ENCODE measurements at places on chromosomes 6 and 20.

DNA sequence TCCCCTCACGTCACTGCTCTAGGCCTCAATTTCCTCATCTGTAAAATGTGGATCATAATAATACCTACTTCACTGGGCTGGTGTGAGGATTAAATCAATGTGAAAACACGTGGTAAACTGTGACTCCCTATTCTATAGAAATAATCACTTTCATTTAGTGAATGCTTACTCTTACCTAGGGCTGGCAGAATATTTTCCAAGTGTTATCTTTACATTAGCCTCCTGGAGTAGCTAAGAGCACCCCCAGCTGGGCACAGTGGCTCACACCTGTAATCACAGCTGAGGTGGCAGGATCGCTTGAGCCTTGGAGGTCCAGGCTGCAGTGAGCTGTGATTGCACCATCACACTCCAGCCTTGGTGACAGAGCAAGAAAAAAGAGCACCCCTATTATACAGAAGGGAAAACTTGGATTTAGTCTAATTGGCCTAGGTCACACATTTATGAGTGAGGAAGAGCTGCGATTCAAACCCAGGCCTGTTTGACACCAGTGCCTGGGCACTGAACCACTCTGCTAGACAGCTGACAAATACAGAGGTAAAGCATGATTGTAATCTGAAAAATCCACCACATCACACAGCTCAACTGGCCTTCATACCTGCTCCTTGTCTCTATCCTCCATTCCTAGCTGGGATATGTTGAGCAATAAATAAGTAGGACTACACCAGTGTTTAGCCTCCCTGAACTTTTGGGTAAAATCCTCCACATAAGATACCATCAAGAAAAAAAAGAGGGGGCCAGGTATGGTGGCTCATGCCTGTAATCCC, 1.4 kb upstream of the SNTA1 start:
- DNase-seq, result no peak

DNA sequence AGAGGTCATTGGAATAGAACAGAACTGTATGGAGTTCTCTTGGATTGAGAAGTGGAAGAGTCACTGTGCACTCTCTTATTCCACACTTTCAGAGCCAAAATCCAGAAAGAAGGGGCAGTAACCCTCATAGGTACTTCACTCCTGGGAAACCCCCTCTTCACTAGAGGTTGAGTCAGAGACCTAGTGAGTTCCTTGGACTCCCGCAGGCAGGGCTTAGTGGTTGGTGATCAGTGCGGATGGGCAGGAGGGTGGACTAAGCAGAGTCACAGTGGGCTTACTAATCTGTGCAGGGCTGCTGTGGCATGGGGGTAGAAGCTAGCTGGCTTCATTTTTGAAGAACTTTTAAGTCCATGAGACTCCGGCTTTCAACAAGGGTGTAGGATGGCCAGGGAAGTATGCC, 95.0 kb upstream of the MLN start:
- no peak for DNase-seq

DNA sequence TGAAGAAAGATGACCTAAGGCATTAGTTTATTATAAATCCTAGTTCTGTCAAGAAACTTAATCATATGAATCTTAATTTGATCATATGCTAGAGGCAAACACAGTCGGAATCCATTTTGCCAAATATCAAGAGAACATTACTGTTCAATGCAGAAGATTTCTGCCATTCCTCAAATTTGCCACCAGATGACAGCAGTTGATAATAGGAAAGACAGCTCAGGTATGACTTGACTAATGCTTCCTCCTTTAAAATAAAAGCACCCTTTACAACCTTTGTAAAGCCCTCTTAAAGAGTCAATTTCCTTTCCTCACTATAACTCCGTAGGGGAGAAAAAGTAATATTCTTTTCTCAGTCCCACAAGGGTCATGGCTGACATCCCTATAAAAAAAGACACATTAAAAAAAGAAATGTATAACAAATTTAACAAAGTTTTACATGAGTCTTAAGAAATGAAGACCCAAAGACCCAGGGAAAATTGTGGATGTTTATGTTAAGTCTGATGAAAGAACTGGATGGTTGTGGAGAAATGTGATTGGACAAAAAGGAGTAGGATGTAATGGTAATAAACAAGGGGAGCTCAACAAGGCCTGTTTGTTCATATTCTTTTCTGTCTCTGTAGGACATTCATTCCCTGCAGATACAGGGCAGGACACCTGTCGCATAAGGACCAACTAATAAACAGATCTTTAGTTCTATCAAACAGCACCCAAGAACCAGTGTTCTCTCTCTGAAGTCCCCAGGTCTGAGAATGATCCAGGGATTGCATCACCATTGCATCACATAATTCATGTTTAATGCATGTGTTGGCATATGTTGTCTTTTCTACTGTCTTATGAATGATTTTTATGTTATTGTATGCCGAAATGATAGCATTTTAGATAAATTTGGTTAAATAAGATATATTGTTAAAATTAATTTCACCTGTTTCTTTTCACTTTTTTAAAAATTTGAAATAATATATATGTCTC, 23.0 kb upstream of the IL17A start:
- DNase-seq, result no peak

DNA sequence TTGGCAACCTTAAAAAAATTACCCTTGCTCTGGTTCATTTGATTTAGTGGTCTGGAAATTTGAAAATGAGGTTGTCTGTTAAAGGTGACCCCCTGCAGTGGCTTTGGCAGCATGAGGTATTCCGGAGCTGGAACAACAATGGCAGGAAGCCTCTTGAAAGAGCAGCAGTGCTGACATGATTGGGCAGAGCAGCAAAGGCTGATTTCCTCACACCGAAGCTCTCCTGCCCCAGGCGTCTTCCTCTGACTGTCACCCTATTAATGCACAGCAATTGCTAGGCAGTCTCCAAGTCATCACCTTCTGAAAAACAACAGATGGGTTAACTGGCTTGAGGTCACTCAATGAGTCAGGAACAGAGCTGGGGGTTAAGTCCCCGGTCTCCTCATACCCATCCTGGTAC, 241.8 kb upstream of the MMS22L start:
- no peak for DNase-seq

DNA sequence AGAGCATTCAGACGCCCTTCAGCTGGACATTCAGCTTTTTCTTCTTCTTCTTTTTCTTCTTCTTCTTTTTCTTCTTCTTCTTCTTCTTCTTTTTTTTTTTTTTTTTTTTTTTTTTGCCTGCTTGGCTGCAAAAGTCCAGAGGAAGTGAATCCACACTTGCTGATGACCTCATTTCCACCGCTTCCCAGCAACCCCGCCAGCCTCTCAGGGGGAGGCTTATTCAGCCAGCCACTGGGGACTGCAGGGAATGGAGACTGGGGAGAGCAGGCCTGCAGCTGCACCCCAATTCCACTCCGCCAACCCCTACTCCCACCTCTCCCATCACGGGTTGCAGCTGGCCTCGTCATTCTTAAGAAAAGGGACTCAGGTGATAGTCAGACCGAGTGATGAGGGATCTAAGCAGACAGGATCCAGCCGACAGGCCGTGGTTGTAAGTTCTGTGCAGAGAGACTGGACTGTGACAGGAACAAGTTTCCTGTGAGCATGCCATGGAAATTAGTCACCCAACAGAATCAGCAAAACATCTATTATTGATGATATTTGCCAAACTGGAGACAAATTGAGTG, 59.0 kb upstream of the QKI start:
- peak; percentile 79 for DNase-seq

- DNase-seq, result peak; percentile 83
Measured at GRCh38 chr20:44747166-44748004, 1.7 kb downstream of the KCNK15 start.

DNA sequence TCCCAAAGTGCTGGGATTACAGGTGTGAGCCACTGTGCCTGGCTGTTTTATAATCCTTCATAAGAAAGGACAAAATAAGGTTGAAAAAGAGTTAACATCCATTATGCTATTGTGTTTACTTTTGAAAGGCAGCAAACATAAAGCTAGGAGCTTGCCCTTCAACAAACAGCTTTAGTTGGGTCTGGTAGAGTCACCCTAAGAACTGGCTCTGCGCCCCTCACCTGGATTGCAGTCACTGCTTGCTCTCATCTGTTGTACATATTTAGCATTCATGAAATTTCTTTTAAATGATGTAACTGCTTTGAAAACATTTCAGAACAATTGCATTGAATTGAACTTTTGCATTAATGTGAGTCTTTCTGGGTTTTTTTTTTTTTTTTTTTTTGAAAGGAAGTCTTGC, 38.9 kb downstream of the JARID2 start:
- peak; percentile 30 for DNase-seq

- DNase-seq, result no peak
Measured at GRCh38 chr20:50673466-50674137, 17.7 kb downstream of the RIPOR3 start.

GRCh38 chr20:37277253-37277593, 12.2 kb upstream of the MANBAL start:
- DNase-seq, result no peak

DNA sequence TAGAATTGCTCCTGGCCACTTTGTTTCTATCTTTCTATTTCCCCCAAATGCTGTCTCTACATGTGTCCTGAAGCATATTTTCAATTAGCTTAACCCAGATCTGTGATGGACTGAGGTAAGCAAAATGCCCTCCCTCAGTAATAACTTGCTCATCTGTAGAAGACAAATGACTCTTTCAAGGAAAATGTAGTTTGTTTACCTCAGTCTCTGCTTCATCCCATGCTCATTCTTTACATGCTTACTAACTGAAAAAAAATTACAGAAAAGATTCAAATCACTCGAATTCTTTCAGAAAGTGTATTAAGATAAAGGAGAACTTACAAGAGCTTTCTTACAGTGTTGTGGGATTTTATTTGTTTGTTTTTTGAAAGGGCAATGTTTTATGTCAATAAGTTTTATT, 531.1 kb downstream of the LMBRD1 start:
- DNase-seq, result no peak

DNA sequence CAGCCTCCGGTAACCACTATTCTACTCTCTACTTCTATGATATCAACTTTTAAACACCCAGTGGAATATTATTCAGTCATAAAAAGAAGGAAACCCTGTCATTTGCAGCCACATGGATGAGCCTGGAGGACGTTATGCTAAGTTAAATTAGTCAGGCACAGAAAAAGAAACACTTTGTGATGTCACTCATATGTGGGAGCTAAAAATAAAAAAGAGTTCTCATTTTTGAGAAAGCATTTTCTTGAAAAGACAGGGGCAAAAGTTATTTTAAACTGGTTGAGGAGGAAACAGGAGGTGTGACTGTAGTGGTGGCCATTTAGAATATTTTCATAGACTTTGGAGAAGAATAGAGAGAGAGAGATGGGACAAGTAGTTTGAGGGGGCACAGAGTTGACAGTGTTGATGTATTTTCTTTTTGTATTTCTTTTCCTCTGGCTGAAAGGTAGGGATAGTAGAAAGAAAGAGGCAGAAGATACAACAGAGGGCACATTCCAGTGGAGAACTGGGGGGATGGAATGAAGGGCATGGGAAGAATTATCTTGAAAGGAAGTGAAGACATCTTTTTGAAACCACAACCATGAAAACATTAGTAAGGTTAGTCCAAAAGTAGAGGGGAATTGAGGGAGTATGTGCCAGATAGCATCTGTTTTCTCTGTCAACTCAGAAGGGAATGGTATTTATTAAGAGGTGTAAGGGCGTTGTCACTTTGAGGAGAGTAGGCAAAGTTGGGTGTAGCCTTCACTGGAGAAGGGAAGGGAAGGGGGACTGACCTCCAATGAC, 181.3 kb upstream of the GMDS start:
- peak; percentile 68 for DNase-seq

- DNase-seq, result no peak
Measured at GRCh38 chr20:1855109-1855508, 40.1 kb upstream of the SIRPA start.

- DNase-seq, result no peak
Measured at GRCh38 chr20:32327087-32327681, 30.9 kb upstream of the ASXL1 start.

DNA sequence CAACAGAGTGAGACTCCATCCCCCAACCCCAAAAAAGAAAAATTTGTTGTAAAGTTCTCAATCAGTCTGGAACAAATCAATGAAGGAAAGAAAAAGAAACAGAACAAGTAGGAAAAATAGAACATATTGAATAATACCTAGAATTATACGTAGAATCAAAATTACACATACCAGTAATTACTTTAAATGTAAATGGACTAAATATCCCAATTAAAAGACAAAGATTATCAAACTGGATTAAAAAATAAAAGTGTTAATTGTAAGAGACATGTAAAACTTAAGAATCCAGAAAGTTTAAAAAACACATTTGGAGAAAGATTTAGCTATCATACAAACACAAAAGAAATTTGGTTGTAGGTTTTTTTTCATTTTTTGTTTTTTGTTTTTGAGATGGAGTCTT, 12.3 kb upstream of the CDYL start:
- no peak for DNase-seq

DNA sequence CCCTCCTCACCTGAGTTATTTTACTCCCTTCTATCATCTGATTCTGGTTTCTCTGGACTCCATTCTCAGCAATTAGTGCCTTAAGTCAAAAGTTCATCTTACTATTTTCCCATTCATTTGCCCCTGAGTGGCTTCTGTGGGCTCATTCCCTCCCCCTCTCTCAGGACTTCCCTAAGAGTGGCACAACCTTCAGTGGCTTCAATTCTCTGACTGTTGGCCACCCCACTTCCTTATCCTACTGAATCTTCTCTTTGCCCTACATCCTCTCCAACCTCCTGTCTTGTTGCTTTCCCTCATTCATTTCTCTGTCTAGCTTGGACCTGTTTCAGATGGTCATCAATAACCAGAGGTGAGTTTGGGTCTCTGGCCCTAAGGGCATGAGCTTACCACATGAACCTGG, 61.1 kb upstream of the GLP1R start:
- DNase-seq, result no peak

DNA sequence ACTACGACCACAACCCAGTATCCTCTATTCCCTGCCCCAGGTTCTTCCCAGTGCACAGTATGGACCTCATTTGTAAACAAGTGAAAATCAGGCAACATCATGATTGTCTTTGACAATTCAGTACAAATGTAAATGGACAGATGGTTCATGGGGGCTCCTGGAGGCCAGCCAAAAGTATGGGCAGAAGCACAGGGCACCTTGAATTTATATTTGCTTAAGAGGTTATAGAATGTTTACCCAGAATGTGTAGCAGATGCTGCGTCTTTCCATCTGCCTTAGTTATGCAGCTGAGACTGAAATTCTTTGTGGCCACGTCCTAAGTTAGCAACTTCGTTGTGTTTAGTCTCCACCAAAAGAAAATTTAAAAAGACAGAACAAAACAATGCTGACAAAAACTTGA, 559.6 kb upstream of the NRSN1 start:
- no peak for DNase-seq

DNA sequence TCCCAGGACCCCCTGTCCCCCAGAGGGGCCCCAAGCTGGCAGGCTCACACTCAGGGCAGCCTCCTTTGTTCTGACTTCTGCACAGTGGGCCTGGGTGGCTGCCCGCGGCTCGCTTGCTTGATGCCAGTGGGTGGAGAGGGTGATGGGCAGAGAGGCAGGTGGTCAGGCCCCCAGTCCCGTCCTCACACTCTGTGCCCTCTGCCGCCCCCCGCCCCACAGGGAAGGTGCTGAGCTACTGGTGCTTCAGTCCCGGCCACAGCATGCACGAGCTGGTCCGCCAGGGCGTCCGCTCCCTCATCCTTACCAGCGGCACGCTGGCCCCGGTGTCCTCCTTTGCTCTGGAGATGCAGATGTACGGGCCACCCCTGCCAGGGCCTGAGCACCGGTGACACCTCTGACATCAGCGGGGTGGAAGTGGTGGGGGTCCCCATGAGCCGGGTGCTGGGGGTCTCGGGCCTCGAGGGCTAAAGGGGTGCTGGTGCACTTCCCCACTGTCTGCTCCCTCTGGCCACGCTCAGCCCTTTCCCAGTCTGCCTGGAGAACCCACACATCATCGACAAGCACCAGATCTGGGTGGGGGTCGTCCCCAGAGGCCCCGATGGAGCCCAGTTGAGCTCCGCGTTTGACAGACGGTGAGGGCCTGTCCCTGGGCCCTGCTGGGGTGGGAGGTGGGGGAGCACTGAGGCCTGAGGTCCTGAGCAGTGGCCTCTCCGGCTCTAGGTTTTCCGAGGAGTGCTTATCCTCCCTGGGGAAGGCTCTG, 8.9 kb upstream of the TNFRSF6B start:
- DNase-seq, result no peak

All from AG20443 (cell line).